Activated CD4-positive, alpha-beta T cell treated with anti-CD3 and anti-CD28 coated beads for 24 hours (primary cell): ENCODE measurements at places on chromosomes 1 and 21.

GRCh38 chr1:203823306-203823705 lies 27.9 kb downstream of the ZBED6 start:
- no peak for DNase-seq

DNA sequence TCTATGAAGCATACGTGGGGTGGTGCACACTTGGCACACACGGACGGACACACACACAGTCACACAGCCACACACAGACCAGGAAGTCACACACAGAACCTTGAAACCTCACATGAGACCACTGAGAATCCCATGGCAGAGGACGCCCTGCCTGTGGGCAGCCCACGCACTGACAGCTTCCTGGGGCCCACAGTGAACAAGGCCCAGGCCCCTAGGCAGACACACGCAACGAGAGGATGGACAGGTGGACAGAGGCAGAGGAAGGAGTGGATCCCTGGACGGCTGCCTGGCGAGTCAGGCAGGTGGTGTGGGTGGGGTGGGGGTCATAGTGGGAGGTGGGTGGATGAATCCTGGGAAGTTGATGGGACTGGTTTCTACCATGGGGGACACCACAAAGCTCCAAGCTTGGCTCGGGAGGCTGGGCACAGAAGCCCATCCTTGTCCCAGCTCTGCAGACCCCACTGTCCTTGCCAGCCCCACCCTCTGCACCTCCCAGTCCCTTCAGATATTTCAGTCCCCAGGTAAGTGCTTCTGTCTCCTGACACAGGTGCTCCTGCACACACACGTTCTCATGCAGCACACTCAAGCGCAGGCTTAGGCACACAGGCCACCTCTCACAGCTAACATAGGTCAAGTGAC lies 49.1 kb downstream of the WNT9A start:
- no peak for DNase-seq

GRCh38 chr1:57424231-57425027 lies 569 bp upstream of the DAB1 start:
- no peak for DNase-seq

GRCh38 chr1:234468580-234468979 lies 10.4 kb downstream of the TARBP1 start:
- DNase-seq: no peak

DNA sequence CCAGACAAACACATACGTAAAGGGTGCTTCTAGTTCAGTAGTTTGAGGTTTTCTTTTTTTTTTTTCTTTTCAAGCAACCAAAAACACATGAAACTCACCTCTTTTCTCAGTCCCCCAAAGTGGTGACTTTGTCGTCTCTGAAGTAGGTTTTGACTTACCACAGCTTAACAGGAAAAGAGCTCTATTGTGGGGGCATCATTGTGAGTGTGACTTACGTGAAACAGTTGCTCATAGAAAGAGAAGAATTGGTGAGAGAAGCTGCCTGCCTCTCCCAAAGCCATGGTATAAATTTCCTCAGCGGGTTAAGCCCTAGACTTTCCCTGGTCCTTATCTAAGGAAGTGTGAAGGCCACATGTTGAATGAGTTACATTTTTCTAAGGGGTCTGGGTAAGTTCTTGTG lies 11.9 kb downstream of the FASLG start:
- DNase-seq: peak; percentile 27

GRCh38 chr1:24725209-24725651 lies 20.0 kb upstream of the CLIC4 start:
- no peak for DNase-seq

DNA sequence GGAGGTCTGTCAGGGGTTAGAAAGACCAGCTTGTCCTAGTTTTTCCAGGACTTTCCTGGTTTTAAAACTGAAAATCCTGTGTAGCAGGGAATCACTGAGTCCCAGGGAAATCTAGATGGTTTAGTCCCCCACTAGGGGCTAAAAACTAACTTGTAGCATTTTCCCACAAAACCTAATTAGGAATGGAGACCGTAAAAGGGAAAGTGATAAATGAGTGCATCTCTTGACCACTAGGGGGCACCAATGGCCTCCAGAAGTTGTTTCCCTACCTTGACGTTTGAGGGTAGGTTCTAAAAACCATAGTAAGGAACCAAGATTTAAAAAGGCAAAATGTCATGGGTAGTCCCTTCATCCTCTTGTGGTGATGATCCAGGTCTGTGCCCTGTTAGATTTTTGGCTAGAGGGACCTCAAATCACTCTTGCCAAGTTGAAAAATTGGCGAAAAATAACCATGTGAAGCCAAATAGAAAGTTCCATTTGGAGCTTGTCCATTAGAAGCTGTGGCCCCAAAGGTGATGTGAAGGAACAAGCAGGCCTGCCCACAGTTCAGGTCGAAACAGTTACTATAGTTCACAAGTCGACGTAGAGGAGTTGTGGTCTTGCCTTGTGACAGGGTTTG lies 24.5 kb downstream of the CLIC6 start:
- peak; percentile 42 for DNase-seq

GRCh38 chr21:45018131-45019075 lies 56.0 kb upstream of the ADARB1 start:
- DNase-seq: no peak

- DNase-seq: no peak
Observed at GRCh38 chr1:8533124-8533523, 215.2 kb downstream of the SLC45A1 start.

DNA sequence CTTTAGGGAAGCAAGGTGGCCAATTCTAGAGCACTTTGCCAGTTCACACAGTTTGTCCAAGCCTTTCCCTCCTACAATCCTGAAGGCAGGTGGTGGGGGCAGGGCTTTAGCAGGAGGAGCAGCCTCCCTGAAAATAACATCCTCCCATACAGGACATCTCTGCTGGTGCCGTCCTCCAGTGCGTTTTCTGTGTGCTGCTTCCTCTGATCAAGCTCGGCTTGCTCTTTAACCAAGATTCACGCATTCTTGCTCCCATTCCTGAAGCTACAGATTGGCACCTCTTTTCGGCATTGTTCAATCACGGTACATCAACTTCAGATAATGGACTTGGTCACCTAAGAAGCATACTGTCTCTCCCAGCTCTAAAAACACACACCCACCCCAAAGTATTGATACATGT lies 7.5 kb upstream of the DPT start:
- no peak for DNase-seq

- DNase-seq: no peak
Observed at GRCh38 chr1:6397844-6398441, 4.4 kb upstream of the ACOT7 start.
